Stimulated activated CD8-positive, alpha-beta memory T cell treated with anti-CD3 and anti-CD28 coated beads, Interleukin-15, amount 100 ng/mL, for 24 hours (primary cell): ENCODE measurements at places on chromosomes 2 and 18.

- DNase-seq: no peak
Observed at GRCh38 chr2:64525317-64525613, 1.1 kb downstream of the AFTPH start.

- no peak for DNase-seq
Observed at GRCh38 chr2:207137596-207138337, 28.0 kb downstream of the KLF7 start.

DNA sequence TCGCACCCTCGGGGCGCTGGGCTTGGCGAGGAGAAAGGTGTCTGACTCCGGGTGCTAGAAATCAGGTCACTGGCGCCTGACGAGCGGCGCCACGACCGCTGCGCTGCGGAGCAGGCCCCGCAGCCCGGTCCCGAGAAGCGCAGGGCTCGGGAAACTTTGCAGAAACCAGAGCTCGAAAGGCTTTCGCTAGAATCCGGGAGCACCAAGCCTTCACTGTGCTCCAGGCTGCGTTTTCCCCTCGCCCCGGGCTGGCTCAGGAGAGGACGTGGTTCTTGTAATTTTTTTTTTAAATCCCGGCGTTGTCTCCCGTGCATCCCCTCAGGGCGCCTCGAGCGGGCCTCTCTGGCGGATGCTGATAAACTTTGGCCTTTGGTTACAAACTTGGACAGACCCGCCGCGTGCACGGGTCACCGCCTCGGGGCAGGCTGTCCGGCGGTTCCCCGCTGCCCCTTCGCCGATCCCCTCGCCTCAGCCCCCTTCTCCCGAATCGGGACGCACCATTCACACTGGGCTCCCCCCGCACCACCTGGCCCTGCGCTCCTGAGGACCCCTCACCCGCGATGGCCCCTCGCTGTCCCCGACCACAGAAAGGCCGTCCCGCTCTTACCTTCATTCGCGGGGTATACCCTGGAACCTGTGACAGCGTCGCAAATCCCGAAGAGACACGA is 419 bp downstream of the EPHA4 start:
- no peak for DNase-seq

GRCh38 chr2:45616658-45617411 is 5.8 kb upstream of the SRBD1 start:
- DNase-seq: no peak

DNA sequence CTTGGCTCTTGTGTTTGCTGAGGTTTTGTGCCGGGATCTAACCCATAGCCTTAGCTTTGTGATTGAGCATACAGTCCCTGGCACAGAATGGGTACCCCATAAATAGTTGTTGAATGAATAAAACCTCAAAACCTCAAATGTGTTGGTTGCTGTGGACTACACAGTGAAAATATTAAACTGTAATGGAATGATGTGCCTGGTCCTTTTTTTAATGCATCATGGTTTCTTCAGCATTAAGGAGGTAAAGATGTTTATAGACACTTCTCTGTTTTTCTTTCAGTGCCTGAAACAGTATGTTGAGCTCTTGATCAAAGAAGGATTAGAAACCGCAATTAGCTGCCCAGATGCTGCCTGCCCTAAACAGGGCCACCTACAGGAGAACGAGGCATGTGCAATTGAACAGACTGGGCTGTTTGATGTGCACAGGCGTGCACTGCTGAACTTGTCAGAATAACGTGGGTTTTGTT is 97.0 kb downstream of the RNF144A start:
- DNase-seq: no peak

- no peak for DNase-seq
Observed at GRCh38 chr2:176122683-176123410, at the start of gene HOXD9. Gene HOXD9, plus strand, starts transcription at chr2:176122719. Its CDS starts 50 bp downstream, at chr2:176122769.

- no peak for DNase-seq
Observed at GRCh38 chr18:65737471-65737955, 13.3 kb upstream of the CDH7 start.

DNA sequence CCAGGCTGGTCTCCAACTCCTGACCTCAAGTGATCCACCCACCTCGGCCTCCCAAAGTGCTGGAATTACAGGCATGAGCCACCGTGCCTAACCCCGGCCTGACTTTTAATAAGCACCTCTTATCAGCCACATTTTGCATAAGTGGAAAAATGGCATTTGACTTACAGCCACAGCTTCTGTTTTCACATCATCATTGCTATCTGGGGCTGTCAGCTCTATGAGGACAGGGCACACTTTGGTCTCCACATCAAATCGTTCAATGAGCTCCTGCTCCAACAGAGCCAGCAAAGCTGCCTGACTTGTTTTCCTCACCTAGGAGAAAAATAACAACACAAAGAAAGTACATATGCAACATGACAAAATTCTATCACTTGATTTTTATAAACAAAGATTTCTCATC is 26.4 kb downstream of the PPP4R1 start:
- DNase-seq: no peak

DNA sequence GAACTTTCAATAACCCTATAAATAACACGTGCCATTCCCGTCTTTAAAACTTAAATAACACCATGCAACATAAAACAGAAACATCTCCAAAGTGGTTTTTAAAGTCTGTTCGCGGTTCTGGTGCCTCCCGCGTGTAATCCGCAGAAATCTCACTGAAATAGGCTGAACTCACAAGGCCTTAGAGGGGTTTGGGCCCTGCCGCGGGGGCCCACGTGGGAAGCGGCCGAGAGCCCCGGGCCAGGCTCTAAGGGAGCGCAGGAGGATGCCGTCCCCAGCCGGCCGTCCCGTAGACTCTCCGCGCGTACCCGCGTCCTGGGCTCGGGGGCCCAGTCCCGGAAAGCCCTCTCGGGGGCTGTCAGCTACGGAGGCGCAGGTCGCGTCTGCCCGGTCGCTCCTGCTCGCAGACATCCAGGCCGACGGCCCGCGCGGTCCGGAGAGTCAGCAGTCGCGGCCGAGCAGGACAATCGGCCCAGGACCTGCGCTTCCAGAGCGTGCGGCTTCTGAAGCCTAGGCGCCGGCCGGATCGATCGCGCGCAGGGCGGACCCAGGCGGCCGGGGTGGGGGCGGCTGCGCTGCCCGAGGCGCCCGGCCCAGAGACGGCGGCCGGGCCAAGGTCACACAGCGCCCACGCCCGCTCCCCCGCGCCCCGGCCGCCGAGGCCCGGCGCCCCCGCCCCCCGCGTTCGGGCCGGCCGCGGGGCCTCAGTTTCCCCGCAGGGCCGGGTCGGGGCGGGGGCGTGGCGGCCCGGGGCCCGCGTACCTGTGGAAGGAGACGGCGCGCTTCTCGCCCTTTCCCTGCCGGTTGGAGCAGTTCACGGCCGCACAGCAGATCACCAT is 558 bp downstream of the THAP4 start:
- no peak for DNase-seq

DNA sequence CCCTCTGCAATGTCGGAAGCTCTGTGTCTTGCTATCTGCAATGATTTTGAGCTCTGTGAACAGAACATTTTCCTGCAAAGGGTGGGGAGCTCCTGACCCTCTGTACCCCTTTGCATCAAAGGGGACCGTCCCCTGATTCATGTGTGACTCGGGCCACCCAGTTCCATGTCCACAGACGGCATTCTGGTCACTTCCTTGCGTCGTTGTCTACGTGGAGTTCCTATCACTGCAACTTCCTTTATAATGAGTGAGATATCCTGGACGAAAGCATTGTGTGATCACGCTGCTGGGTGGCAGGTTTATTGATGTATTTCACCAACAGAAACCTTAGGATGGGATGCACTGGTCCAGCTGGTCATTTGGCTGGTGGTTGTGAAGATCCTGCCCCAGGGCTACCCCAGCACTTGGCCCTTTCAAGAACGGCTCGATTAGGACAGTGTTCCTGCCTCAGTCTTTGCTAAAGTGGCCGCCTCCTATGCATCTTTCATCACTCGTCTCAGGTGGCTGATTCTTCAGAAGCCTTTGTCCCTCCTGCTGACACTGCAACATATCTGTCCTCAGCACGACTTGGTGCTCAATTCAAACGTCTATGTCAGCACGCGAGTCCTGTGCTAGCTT is 202.7 kb downstream of the ACKR3 start:
- DNase-seq: no peak

DNA sequence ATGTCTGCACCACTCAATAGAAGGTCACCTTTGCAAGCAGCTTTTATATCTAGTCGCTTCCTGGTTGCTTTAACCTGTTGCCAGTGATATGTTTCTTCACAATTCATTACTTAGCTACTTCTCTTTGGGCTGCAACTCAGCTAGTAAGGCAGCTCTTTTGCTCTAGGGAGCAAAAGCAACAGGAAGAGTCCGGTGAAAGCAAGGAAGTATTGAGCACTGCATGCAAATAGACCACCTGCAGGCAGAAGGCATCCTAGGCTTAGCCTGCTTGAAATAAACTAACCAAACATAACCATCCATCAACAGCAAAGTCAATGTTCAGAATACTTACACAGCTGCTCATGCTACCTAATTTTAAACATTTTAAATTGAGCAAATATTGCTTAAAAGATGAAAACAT is 529.2 kb upstream of the LINC00305 start:
- DNase-seq: no peak

- DNase-seq: no peak
Observed at GRCh38 chr2:32947076-32947483, 327 bp downstream of the LTBP1 start.

DNA sequence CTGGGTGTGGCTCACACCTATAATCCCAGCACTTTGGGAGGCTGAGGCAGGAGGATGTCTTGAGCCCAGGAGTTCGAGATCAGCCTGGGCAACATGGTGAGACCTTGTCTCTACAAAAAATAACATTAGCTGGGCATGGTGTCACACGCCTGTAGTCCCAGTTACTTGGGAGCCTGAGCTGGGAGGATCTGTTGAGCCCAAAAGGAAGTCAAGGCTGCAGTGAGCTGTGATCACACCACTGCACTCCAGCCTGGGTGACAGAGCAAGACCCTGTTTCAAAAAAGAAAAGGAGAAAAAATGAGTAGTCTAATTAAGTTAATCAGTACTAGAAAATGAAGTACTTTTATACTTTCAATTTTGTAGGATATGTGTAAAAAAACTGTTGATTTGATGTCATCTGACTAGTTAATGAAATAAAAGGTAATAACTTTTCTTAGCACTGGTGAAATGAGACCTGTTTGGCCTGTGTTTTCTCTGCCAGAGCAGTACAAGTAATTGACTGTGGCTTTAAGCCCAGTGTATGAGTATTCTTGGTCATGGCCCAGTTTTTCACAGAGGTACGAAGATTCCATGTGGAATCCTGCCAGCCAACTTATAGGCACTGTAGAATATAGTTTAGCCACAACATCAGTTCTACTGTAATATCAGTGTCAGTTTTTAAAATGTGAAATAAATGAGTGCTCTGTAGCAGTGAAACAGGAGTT is 35.8 kb downstream of the MFSD6 start:
- DNase-seq: no peak

DNA sequence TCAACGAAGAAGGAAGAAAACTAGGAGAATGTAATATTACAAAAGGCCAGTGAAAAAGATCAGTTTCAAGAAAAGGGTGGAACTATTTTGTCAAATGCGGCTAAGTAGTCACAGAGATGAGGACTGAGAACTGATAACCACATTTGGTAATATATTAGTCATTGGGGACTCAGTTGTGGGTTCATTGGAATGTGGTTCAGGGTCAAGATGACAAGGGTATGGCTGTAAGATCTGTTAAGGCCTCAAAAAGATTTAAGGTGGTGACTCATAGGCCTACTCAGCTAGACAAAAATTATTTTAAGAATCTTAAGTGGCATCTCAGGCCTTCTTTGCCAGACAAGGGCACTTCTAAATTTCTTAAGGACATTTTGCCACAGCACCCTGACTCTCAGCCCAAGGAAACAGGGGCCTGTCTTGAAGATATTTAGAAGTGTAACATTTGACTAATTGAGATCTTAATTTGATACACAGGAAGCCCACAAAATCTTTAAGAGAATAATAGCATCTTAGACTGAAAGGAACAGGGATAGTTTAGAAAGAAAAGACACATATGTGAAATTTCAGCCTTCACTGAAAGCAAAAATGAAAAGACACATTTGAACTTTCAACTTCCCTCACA is 81.3 kb downstream of the STRADB start:
- DNase-seq: no peak

DNA sequence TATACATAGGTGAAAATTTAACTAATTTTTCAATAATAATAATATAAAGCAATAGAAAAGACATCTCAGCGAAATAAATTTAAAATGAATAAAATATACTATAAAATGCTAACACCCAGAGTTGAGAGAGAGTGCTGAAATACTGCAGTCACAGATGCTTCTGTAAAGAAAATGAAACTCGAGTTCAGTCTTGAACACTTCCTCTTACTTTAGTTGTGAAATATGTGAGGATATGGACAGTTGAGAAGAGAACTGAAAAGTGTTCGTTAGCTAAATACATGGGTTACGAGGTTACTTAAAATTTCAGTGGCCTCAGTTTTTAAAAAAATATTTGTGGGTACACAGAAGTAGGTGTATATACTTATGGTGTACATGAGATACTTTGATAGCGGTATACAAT is 106.8 kb downstream of the DNAH7 start:
- DNase-seq: no peak

GRCh38 chr2:110106642-110107041 is 9.0 kb downstream of the MALL start:
- DNase-seq: no peak

GRCh38 chr2:222693837-222694236 is 22.4 kb downstream of the MOGAT1 start:
- DNase-seq: no peak

- DNase-seq: no peak
Observed at GRCh38 chr18:29271501-29271900, 1094.6 kb upstream of the CDH2 start.

DNA sequence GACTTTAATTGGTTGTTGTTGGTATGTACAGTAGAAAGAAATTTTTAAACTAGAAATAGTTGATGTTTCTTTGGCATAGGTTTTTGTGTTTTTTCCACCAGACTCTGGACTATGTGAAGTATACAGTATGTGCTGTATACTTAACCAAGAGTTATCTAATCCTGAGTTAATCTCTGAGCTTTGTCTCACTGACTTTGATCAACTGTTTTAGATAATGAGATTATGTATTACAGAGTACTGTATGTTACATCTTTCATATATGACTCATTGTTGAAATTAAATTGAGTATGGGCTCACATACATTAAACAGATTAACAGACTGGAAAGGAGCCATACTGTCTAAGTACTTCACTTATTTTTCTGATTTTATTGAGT is 38.0 kb downstream of the ACTR2 start:
- no peak for DNase-seq

DNA sequence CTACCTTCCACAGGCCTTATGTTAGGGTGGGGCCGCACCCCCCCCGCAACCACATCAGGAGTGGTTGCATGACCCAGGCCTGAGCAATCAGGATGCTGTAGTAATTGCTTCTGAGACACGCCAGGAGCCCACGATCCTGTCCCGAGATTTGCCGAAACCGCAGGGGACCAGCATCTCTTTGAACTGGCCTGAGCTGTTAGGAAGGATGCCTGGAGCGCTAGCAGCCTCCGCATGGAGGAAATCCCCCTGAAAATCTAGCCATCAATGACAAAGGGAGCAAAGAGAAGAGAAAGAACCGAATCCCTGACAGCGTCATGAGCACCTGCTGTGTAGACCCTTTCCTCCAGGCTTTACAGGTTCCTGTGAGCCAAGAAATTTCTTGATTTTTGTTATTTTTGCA is 8.7 kb upstream of the TEX44 start:
- no peak for DNase-seq

- DNase-seq: no peak
Observed at GRCh38 chr2:58497168-58497567, 256.0 kb upstream of the FANCL start.
